ENCODE measurements at places on chromosomes 1 and 21.

- DNase-seq, result peak; percentile 36
Measured at GRCh38 chr21:37522641-37523295, 156.2 kb downstream of the DYRK1A start.

DNA sequence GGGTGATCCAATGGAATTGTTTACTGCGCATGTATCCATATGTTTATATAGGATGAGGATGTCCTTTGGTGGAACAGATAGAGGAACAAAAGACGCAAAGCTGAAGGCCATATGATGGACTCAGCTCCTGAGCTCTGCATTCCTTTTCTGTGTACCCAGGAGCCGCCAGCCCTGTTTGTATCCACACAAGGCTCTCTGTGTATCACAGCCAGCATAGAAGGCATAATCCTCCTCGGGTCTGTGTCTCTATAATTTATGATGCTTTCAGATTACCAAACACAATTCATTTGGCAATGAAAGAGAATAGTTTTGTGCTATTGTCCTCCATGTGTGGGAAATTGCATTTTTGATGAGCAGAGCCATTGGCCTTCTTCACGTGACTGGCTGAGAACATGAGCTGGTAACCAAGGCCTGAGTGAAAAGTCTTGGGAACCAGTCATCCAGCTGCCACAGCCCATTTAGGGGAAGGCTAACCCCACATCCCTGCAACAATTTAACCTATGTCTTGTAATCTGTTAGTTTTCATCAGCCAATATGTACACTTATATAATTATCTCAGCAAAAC is 119.2 kb downstream of the PBX1 start:
- DNase-seq, result no peak

- DNase-seq, result peak; percentile 44
Measured at GRCh38 chr1:41870076-41870562, 48.6 kb downstream of the HIVEP3 start.

- no peak for DNase-seq
Measured at GRCh38 chr1:36023098-36023769, 60.7 kb upstream of the TEKT2 start.

DNA sequence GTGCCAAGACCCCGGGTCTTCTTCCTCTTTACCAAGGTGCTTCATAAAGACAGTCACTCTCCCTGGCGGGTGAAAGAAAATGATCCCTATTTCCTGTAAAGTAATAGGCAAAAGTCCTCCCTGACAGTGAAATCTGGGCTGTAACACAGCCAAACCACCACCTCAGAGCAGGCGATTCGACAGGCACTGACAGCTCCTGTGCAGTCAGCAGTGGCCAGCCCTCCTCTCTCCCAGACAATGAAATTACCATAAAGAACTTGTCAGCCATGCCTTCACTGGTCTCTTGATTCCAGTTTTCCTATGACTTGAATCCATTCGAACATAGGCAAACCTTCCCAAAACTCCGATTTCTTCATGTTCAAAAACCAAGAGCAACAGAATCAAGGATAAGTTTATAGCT is 492.2 kb upstream of the DAB1 start:
- no peak for DNase-seq

DNA sequence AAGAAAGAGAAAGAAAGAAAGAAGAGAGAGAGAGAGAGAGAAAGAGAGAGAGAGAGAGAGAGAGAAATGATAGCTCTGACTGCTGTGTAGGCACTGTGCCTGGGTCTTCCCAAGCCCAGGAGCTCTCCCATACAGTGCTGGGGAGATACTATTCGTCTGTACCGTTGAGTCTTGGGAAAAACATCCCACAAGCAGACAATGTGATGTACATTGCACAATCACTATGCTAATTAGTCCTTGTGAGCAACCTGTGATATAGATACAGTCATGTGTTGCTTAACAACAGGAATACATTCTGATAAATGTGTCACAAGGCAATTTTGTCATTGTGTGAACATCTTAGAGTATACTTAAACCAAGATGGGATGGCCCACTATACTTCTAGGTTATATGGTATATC is 381.0 kb downstream of the HHAT start:
- DNase-seq, result peak; percentile 74

DNA sequence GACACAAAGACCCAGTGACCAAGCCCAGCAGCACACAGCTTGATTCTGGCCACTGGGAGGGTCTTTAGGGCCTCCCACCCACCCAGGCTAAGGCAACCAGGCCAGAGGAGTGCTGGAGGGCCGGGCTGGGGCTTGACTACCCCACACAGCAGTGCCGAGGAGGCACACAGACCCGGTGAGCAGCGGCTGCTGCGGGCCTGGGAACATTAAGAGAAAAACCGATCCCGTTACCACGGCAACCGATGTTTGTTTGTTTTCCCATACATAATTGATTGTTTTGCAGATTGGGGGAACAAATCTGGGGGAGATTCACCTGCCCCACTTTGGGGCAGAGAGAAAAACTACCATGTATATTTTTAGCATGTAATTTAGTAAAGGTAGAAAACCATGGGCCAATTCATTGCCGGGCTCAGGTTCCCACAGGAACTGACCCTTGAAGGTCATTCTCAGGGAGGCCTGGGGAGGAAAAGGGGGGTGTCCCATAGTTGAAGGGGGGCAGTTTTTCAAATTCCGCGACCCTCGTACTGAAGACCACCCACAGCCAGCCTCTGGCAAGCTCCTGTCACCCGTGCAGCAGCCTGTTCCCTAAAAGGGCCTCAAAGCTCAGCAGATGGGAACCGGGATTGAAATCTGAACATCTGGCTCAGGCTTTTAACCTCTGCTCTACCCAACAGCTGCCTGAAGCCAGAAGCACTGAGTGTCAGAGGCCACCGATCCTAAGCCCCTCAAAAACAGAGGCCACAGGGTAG is 35.3 kb downstream of the CHD5 start:
- no peak for DNase-seq

GRCh38 chr1:157367870-157368269 is 184.4 kb downstream of the FCRL5 start:
- no peak for DNase-seq

DNA sequence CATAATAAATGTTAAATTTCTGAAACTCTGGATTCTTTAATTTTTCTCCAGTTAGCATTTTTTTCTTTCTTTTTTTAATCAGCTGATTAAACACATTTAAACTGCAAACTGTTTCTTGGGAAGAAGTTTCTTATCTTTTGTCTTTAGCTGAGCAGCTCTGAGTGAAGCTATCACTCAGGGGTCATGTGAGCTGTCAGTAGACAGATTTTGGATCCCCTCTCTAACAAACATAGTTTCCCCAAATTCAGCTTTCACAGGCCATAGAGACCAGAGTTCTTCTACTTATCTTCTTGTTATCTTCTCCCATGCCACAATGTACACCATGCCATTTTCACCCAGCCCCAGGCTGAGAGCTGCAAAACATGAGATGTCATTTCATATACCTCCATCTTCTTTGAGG is 148.9 kb downstream of the CDC42BPA start:
- DNase-seq, result no peak

DNA sequence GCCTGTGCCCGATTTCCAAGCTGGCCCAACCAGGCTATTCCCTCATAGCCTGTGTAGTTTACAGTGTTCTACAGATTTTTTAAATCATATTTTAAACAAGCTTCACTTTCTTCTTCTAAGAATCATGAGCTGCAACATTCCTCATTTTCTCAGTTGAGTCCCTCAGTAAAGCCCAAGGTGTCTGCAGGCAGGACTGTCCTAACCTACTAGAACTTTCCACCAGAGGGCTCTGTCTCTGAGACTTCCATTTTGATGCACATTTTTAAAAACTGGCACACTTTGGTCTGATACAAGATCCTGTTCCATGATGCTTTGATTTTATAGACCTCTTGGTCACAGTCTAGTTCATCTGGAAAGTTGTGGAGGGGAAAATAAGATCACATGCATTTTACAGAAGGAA is 21.6 kb upstream of the SLAMF6 start:
- DNase-seq, result peak; percentile 55

DNA sequence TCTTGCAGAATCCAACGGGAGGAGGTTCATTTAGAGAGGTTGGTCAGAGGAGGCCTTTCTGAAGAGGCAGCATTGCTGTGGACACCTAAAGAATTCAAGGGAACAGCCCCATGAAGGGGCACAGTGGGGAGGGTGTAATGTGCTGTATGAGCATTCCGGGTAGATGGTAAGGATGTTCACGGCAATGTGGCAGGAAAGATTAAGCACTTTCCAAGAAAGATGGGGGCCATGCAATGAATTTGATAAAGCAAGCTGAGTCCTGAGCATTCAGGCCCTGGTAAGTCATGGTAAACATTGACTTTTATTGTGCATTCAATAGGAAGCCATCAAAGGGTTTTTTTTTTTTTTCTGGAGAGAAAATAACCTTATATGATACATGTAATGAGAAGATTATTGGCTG is 166.6 kb downstream of the GREM2 start:
- no peak for DNase-seq

GRCh38 chr1:66315671-66316070 is 218.3 kb upstream of the SGIP1 start:
- DNase-seq, result no peak

DNA sequence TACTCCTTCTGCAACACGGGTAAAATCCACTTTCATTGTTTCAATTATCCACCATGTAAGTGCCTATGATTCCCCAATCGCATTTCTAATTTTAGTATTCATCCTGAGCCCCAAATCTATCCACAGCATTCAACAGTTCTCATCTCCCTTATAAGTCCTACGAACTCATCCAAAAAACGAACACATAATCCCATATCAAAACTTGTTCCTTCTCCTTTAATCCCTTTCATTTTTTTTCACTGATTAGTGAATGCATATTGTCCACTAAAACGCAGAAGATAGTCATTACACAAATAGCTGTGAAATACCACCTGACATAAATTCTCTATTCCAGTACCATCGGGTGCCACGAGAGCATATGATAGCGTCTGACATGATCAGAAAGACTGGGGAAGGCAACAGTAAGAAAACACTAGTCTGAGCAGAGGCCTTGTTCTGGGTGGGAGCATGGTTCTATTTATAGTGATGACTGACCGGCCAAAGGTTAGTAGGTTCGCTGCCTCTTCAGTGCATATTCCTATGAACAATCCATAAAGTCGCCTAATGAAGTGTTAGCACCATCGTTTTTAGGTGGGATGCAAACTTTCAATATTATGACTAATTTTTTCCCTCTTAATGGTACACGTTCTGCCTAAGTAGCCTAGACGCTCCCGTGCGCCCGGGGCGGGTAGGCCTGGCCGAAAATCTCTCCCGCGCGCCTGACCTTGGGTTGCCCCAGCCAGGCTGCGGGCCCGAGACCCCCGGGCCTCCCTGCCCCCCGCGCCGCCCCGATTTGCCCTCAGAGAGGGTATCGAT is 648 bp downstream of the ATP5PF start:
- peak; percentile 63 for DNase-seq

DNA sequence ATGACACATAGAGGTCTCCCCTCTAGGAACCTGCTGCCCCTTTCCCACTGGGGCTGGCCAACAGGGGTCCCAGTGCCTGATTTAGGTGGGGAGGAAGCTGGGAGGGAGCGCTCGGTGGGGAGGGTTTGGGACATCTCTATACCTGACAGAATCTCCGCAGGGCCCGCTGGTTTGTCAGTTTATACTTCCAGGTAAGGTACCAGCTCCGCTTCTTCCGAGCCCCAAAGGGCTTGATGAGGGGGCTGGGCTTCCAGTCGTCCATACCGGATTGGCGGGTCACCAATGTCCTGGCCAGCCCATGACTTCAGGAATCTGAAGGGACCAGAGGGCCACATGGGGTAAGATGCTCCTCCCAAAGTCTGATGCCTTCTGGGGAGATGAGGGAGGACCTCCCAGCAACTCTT is 672 bp downstream of the POMGNT1 start:
- DNase-seq, result no peak

DNA sequence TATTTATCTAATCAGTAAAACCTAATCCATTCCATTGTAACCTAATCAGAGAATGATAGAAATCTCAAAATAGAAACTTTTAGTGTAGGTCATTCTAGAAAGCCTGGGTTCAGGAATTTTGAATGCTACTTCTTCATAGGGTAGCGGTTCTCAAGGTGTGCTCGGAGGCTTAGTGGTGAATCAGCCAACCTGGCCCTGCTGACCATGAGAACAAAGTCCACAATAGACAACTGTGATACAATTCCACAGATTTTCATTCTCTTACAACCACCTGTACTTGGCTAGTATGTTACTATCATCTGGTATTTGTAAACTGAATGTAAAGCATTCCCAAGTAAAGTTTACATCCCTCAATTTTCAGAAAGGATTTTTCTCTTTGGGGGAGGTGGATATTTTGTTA is 7.5 kb upstream of the PUM1 start:
- no peak for DNase-seq

- no peak for DNase-seq
Measured at GRCh38 chr1:234111458-234112142, 207.1 kb downstream of the SLC35F3 start.

DNA sequence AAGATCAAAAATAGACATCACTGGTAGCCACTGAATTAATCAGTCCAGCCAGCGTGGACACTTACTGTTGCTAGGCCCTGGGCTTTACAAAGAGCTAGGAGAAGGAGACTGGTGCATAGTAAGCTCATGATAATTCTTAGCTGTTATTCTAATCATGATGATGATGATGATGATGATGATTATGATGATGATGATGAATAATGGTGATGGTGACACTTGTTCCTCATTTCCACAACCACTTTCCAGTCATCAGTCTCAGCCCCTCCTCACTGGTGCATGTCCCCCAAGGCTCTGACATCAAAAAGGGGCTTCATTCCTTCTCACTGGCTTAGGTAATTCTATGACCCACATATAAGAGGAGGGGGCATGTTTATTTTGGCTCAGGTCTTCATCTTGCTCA is 701.0 kb downstream of the PTPRU start:
- no peak for DNase-seq

DNA sequence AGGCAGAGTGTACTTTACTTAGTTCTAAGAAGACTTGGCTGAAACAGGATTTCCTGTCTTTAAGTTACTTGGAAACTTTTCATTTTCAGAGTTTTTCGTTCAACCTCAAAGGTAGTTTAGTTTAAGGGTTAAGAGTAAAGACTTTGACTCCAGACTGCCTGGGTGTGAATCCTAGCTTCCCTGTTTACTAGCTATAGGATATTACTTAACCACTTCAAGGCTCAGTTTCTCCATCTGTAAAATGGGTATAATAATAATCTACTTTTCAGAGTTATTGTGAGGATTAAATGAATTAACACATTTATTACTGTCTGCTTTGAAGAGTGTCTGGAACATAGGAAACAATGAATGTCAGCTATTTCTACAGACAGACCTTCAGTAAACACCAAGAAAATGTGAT is 30.0 kb downstream of the ZNHIT6 start:
- no peak for DNase-seq

GRCh38 chr1:184267747-184268146 is 119.1 kb upstream of the C1orf21 start:
- no peak for DNase-seq

- no peak for DNase-seq
Measured at GRCh38 chr1:5750186-5751162, 241.8 kb downstream of the NPHP4 start.

GRCh38 chr1:6987940-6988339 is 202.7 kb downstream of the CAMTA1 start:
- no peak for DNase-seq

- peak; percentile 88 for DNase-seq
Measured at GRCh38 chr21:33761441-33762036, 119.2 kb downstream of the ITSN1 start.

GRCh38 chr1:8395433-8395866 is 77.5 kb downstream of the SLC45A1 start:
- DNase-seq, result peak; percentile 39

GRCh38 chr1:10866321-10867093 is 70.1 kb upstream of the CASZ1 start:
- DNase-seq, result peak; percentile 17
